ENCODE measurements at places on chromosomes 7 and 10.

DNA sequence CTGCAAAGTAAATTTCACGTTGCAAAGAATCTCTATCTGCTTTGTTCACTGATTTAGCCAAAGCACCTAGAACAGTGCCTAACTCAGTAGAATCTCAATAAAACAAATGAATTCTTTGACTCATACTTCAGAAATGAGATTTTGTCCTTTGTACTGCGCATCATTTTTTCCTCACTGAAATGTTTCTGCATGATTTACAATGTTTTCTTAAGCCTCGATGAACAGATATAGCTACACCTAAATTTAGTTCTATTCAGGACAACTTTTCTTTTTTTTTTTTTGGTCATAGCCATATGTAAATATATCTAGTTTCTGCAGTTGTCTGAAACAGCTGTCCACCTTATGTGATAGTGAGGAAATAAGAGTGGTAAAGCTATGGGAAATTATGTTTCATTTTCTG is 15.3 kb downstream of the GNAT3 start:
- no peak for DNase-seq

- no peak for DNase-seq
These were observed 59.7 kb upstream of the CDK14 start for GRCh38 chr7:90536449-90536848.

DNA sequence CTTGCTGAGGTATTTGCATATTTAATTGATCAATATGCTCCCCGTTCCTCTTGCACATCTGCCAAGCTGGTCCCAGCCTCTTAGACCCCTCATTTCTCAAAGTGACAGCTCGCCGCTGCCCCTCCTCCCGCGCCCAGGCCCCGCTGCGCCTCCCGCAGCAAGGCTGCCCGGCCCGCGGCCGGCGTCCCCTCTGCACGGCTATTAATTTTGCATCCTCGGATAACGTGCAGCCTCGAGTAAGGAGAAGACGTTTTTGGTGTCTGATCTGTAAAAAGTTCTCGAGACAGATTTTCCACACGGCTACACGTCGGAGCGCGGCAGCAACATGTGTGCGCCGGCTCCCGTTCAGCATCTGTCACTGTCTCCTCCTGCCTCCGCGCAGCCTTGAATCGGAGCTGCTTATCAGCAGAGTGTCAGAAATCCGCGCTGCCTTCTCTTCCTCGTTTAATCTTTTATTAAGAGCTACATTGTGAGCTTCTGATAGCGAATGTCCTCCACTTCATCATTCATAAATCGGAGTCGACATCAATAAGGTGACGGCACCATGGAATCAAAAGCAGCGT is 65.3 kb downstream of the EBF3 start:
- DNase-seq = no peak

GRCh38 chr10:130020651-130021382 is 56.7 kb upstream of the EBF3 start:
- no peak for DNase-seq

DNA sequence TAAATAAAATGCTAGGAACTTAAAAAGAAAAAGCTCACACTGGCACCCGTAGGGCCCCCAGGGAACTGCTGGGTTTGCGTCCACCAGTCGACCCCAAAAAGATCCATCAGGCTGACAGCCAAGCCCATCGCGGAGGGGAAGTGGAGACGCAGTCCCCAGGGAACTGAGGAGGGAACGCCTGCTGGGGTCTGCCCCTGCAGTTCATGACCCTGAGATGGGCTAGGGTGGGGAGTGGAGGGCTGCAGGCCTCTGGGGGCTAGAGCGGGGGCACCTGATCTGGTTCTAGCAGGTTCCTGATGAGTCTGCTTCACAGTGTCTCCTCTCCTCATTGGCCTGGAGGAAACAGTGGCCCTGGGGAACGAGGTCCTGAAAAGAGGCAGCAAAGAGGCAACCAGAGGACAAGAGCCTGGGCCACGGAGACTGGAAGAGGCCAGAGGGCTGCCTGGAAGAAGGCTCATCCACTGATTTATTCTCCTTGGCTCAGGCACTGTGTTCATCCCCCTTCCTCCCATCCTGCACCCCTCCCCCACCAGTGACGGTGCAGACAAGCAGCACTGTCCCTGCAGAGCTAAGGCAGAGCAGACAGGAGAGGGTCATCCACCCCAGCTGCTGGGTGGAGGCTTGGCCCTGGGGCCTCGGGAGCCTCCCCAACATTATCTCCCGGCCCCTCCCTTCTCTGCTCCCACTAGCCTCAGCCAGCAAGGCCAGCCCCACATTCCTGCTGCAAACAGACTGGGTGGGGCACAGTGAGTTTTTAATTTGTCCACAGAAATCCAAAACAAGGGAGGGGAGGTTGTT is 24.7 kb upstream of the HSPA12A start:
- DNase-seq = no peak

DNA sequence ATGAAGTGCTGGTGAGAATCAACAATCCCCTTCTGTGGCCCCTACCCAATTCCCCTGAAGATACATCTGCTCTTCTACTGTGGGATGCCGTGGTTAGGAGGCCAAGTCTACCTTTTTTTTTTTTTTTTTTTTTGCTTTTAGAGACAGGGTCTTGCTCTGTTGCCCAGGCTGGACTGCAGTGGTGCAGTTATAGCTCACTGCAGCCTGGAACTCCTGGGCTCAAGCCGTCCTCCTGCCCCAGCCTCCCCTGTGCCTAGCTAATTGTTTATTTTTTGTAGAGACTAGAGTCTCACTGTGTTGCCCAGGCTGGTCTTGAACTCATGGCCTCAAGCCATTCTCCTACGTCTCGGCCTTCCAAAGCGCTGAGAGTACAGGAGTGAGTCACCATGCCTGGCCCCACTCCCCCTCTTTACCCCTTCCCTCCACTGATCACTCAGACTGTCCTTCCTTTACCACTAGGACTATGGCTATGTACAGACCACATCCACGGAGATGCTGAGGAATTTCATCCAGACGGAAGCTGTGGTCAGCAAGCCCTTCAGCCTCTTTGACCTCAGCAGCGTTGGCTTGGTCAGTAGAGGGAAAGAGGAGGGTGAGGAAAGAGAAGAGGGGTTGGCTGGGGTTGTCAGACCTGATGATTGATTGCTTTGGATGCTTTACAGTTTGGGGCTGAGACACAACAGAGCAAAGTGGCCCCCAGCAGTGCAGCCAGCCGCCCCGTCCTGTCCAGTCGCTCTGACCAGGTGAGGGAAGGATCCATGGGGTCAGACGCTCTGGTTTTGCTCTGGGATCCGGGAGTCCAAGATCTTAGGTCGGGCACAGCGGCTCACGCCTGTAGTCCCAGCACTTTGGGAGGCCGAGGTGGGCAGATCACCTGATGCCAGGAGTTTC is 1.8 kb downstream of the AP4M1 start:
- no peak for DNase-seq

DNA sequence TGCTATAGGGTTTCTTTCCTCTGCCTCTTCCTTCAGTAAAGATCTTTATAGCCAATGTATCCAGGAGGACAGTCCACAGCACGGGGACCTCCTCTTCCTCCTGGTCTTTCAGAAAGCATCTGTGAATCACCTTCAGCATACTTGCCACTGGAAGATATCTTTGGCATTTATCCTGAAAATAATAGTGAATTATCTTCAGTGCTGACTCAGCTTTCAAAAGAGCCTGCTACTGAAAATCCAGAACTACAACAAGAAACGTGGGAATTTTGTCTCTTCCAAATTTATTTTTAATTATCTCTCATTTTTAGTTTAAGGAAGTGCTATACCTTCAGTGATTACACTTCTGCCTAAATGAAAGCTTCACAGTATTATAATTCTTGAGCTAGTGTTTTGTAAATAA is 7.6 kb upstream of the UNC5B start:
- no peak for DNase-seq

GRCh38 chr7:105230486-105230885 is 158.2 kb downstream of the SRPK2 start:
- no peak for DNase-seq

GRCh38 chr10:133207041-133207600 is 22.9 kb upstream of the UTF1 start:
- DNase-seq = no peak

DNA sequence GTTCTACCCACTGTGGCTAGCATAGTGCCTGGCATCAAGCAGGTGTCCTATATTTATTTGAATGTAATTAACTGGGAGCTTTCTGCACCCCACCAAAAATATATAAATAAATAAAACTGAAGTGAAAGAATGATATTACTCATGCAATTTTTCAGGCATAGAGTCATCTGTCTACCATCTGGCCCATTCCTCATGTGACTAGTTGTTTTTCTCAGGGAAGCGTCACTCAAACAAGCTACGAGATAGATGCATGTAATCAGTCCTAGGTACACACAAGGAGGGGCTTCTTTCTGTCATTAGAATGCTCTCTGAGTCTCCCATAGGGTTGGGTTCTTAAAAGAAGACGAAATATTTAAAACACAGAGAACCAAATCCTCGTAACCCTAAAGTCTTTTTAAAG is 255.5 kb upstream of the KMT2E start:
- DNase-seq = no peak

DNA sequence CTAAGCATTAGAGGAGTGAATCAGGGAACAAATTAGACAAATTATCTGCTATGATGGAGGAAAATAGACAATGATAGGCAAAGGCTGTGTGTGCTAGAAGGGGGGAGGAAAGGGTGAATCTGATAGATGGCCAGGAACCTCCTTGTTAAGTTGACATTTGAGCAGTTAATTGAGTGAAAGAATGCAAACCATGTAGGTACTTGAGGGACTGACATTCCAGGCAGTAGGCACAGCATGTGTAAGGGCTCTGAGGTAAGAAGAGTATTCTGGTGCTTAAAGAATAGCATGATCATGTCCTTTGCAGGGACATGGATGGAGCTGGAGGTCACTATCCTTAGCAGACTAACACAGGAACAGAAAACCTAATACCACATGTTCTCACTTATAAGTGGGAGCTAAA is 48.6 kb upstream of the TES start:
- DNase-seq = no peak

- DNase-seq = no peak
These were observed 23.2 kb downstream of the NT5C3A start for GRCh38 chr7:33039257-33039902.

DNA sequence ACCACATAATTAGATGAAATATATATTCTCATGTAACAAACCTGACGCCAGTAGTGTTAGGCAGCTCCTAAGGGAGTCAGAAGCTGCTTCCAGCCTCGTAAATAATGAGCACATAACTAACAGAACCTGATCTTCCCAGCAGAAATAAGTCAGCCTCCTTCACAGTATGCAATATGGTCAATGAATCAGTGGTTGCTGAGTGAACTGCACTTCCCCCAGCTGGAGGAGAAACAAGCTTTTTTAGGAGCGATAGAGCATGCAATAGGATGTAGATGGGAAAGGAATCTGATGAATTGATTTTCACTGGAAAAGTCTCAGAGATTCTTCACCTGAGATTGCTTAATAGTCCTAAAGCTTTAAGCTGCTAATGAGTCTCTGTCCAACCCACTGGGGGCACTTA is 337.2 kb upstream of the LRGUK start:
- DNase-seq = no peak

DNA sequence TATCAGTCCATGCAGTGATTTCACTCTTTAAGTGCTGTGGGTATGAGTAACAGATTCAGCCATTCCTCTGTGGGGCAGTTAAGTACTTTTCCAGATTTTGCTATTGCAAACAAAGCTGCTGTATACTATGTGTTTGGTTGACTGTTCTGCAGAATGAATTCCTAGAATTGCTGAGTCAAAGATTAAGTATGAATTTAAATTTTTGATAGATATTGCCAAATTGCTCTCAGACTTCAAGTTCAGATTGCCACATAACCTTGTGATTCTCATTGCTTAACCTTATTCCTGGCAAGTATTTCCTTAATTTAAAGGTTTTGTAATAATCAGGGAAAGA is 21.6 kb upstream of the SAR1A start:
- no peak for DNase-seq

DNA sequence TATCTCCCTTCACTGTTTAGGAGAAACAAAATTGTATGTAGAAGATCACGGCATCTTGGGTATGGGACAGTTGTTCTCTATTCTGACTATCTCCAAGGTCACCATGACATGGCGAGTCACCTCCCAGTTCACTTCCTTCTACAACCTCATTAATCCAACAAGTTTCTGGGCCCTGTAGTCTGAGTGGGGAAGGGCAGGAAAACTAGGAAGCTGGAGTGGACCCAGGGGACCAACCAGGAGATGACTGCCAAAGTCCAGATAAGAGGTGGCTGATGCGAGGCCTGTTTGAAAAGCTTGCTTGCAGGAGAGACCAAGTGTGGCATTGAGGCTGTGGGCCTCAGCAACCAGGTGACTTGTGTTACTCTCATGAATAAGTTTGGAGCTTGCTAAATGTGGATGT is 584.9 kb downstream of the TNS3 start:
- DNase-seq = no peak

- peak; percentile 31 for DNase-seq
These were observed 25.0 kb downstream of the RGS10 start for GRCh38 chr10:119517235-119518141.

GRCh38 chr10:7121154-7121797 is 289.6 kb downstream of the SFMBT2 start:
- DNase-seq = peak; percentile 53

- DNase-seq = no peak
These were observed 277.0 kb downstream of the INHBA start for GRCh38 chr7:41425926-41426325.

- no peak for DNase-seq
These were observed 36.0 kb upstream of the SVIL start for GRCh38 chr10:29670761-29671160.
